ENCODE measurements at places on chromosomes 6 and 20. TPM values are rescaled to one million over a fixed set of nuclear protein-coding genes. Genes with fewer than 3 reads are reported as not detected.

- H3K27ac ChIP-seq: no peak overlapping the region
- H3K36me3 ChIP-seq: no peaks in the 10 kb centered on the region
- no peak for DNase-seq
- no peaks in the 10 kb centered on the region for H3K27me3 ChIP-seq
These were observed 256.3 kb upstream of the TAB2 start for GRCh38 chr6:149060985-149061760.

- no peak overlapping the region for H3K27ac ChIP-seq
- no peak overlapping the region for H3K4me3 ChIP-seq
- no peaks in the 10 kb centered on the region for H3K27me3 ChIP-seq
- H3K4me1 ChIP-seq: no peaks in the 10 kb centered on the region
- DNase-seq: no peak
These were observed 14.6 kb downstream of the RPS6KA2 start for GRCh38 chr6:166612471-166612881.

GRCh38 chr6:55853008-55854001 lies 22.1 kb downstream of the BMP5 start:
- no peak overlapping the region for H3K4me3 ChIP-seq
- no peaks in the 10 kb centered on the region for H3K36me3 ChIP-seq
- no peak for DNase-seq
- H3K27me3 ChIP-seq: no peaks in the 10 kb centered on the region
- no peaks in the 10 kb centered on the region for H3K4me1 ChIP-seq

DNA sequence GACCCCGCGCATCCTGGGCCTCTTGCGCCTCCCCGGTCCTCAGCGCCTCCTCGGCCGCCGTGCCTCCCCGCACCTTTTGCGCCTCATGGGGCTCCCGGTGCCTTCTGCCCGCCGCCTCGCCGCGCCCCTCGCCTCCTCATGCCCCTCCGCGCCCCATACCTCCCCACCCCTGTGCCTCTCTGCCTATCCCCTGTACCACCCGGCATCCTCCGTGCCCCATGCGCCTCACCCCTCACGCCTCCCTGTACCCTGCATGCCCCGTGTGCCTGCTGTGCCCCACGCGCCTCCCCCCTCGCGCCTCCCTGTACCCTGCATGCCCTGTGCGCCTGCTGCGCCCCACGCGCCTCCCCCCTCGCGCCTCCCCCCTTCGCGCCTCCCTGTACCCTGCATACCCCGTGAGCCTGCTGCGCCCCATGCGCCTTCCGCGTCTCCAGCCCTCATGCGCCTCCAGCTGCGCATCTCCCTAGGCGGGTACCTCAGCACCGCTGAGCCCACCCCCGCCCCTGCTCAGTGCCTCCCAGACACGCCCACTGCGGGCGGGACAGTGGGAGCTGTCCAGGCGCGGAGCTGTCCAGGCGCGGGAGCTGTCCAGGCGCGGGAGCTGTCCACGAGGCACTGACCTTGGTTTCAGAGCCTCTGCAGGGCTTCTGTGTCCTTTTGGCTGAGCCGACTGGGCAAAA lies 37.1 kb downstream of the IGF2R start:
- no peaks in the 10 kb centered on the region for H3K27me3 ChIP-seq
- H3K4me3 ChIP-seq: no peak overlapping the region
- H3K4me1 ChIP-seq: peaks cover 2% of the 10 kb centered on the region
- H3K36me3 ChIP-seq: no peaks in the 10 kb centered on the region
- no peak overlapping the region for H3K27ac ChIP-seq

DNA sequence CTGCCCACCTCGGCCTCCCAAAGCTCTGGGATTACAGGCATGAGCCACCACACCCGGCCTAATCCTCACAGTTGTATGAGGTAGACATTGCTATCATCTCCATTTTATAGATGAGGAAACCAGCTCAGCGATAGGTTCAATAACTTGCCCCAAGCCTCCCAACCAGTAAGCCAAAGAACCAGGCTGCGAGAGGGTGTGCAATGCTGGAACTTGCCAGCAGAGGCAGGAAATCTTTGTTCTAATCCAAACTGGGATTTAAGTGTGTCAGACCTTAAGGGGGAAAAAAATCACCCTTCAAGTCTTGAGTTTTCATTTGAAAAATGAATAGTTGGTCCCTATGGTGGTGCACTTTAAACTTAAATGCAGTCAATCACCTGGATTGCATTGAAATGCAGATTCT lies 20.1 kb upstream of the RNGTT start:
- H3K27me3 ChIP-seq: no peaks in the 10 kb centered on the region
- H3K4me1 ChIP-seq: no peaks in the 10 kb centered on the region
- H3K36me3 ChIP-seq: no peaks in the 10 kb centered on the region
- no peak for DNase-seq
- H3K4me3 ChIP-seq: no peak overlapping the region

GRCh38 chr6:4020822-4021132 lies 58.2 kb downstream of the FAM217A start:
- H3K4me3 ChIP-seq: peak overlapping the region; percentile 76
- DNase-seq: no peak
- H3K4me1 ChIP-seq: peaks cover 39% of the 10 kb centered on the region
- H3K27me3 ChIP-seq: no peaks in the 10 kb centered on the region

- H3K4me3 ChIP-seq: no peak overlapping the region
- H3K27ac ChIP-seq: no peak overlapping the region
- no peak for DNase-seq
- H3K27me3 ChIP-seq: no peaks in the 10 kb centered on the region
These were observed 367.7 kb downstream of the KIF16B start for GRCh38 chr20:16205507-16205906.

GRCh38 chr6:21747441-21747840 lies 153.9 kb downstream of the SOX4 start:
- no peak overlapping the region for H3K4me3 ChIP-seq
- H3K36me3 ChIP-seq: no peaks in the 10 kb centered on the region
- H3K27ac ChIP-seq: no peak overlapping the region
- H3K27me3 ChIP-seq: no peaks in the 10 kb centered on the region
- H3K4me1 ChIP-seq: no peaks in the 10 kb centered on the region

GRCh38 chr6:53347921-53348370 lies 804 bp downstream of the ELOVL5 start:
- peak overlapping the region; percentile 65 for H3K4me3 ChIP-seq
- H3K27ac ChIP-seq: peak overlapping the region; percentile 89
- DNase-seq: peak; percentile 27
- H3K4me1 ChIP-seq: peaks cover 37% of the 10 kb centered on the region
- no peaks in the 10 kb centered on the region for H3K36me3 ChIP-seq

GRCh38 chr6:106370639-106371038 lies 10.1 kb downstream of the CRYBG1 start:
- no peaks in the 10 kb centered on the region for H3K36me3 ChIP-seq
- H3K4me3 ChIP-seq: no peak overlapping the region
- no peaks in the 10 kb centered on the region for H3K4me1 ChIP-seq
- no peaks in the 10 kb centered on the region for H3K27me3 ChIP-seq
- H3K27ac ChIP-seq: no peak overlapping the region

GRCh38 chr20:49635866-49636265 lies 67.9 kb upstream of the PTGIS start:
- H3K27ac ChIP-seq: no peak overlapping the region
- peaks cover 6% of the 10 kb centered on the region for H3K36me3 ChIP-seq
- no peaks in the 10 kb centered on the region for H3K4me1 ChIP-seq

GRCh38 chr6:14889188-14889587 lies 356.7 kb upstream of the JARID2 start:
- H3K4me3 ChIP-seq: no peak overlapping the region
- DNase-seq: no peak
- no peak overlapping the region for H3K27ac ChIP-seq
- no peaks in the 10 kb centered on the region for H3K36me3 ChIP-seq
- H3K4me1 ChIP-seq: no peaks in the 10 kb centered on the region

DNA sequence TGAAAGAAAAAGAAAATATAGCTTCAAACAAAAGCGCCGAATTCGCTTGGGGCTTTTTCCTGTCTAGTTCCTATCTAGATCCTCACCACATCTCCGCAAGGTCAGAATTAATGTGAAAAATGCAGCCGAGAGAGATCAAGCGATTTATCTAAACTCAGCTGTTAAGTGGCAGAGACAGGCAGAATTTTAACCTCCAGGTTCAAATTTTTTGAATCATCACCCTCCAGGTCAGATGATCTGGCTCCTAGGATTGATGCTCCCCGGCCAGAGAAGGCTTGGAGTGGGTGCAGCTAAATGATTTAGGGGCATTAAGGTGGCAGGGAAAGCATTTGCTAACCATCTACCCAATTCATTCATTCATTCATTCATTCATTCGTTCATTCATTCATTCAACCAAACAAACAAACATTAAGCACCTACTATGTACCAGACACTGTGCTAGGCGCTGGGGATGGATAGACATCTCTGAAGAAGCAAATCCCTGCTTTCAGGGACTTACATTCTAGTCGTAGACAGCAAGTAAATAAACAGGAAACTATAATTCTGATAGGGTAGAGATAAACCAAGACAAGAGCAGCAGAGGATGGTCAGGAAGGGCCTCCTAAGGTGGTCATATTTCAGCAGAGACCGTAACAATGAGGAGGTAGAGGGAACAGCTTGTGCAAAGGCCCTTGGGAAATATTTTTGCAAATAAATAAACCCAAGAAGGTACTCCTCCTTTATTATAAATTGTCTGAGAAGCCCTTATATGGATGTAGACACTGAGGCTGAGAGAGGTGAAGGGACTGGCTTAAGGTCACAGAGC lies 672 bp upstream of the UBE2V1 start:
- DNase-seq: no peak
- H3K36me3 ChIP-seq: no peaks in the 10 kb centered on the region
- no peaks in the 10 kb centered on the region for H3K27me3 ChIP-seq
- peak overlapping the region; percentile 84 for H3K4me3 ChIP-seq
- peak overlapping the region; percentile 96 for H3K27ac ChIP-seq

DNA sequence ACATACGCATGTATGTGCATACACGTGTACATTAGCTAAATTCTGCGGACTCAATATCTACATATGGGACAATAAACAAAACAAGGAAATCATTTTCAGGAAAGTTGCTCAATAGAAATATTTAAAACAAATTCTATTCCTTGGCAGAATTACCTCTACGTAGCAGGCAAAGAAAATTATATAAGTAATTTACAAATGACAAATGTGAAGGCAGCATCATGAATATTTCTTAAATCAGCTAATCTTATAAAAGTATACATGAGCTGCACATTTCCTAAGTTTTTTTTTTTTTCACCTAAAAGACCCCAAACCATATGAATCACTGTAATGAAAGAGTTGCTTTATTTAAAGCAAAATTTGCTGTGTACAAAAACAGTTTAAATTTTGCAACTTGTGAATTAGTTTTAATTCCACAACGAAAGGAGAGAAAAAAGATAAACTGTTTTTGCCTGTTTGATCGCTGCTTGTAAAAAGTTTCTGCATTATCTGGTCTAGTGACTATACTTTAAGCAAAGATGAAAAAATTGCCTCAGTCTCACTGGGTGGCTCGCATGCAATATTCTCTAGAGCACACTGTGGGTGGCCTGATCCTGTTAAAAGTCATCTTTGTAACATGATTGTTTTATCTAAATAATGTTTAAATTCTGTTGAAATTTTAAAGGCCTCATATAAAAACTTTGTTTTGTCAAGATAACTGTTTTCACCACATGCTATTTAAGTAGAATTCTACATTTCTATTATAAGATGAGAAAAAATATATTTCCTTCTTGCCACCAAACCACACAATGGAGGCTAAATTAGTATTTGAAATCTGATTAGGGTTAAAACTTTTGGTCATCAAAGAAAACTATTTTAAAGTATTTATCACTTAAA lies 57.1 kb downstream of the HUS1B start:
- H3K27ac ChIP-seq: no peak overlapping the region
- no peaks in the 10 kb centered on the region for H3K27me3 ChIP-seq
- H3K4me1 ChIP-seq: no peaks in the 10 kb centered on the region
- no peak overlapping the region for H3K4me3 ChIP-seq
- DNase-seq: no peak

DNA sequence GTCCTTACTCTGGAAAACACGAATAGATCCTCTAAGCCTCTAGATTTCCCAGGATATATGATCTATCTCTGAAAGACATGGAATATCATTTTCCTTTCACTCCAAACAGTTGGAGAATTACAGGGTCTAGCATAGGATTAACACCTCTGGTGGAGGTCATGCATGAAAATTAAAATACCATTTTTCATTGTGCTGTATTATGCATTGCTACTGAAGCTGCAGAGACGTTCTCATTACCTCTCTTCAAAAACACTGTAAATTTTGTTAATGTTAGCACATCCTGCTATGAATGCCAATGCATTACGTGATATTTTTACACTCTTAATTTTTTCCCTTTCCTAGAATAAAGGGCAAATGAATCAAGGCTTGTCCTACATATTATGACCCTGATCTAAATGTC lies 558.6 kb downstream of the TBC1D32 start:
- no peak overlapping the region for H3K4me3 ChIP-seq
- no peaks in the 10 kb centered on the region for H3K27me3 ChIP-seq
- no peak overlapping the region for H3K27ac ChIP-seq
- H3K4me1 ChIP-seq: no peaks in the 10 kb centered on the region
- H3K36me3 ChIP-seq: no peaks in the 10 kb centered on the region
- no peak for DNase-seq

The NKAIN4 gene
- not detected for total RNA-seq

The BNIP5 gene
- total RNA-seq: not detected

The SYNDIG1 gene
- total RNA-seq: not detected

The CST2 gene
- total RNA-seq: not detected

The PSORS1C2 gene
- total RNA-seq: not detected

The CNKSR3 gene
- total RNA-seq: not detected

Data from naive thymus-derived CD4-positive, alpha-beta T cell (primary cell).